Activated CD8-positive, alpha-beta memory T cell treated with anti-CD3 and anti-CD28 coated beads for 24 hours (primary cell): ENCODE measurements at places on chromosomes 16 and 17.

GRCh38 chr17:11882716-11883115 is 114.6 kb downstream of the ZNF18 start:
- no peak for DNase-seq

DNA sequence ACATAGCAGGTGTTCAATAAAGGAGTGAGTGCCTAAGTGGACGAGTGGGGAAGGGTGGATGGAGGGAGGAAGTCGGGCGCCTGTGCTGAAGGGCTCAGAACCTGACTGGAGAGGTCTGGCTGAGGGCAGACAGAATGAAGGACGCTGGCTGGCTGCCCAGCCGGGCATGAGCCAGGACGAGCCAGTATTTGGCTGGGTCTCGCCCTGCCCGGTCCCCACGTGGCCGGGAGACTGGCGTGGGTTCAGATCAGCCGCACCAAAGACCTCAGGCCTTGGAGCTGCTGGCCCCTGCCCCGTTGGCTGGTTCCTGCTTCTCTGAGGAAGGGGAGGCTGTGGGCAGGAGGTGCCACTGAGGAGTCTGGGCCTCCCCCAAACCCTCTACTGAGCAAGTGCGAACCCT is 79.8 kb downstream of the ENGASE start:
- DNase-seq = no peak

- no peak for DNase-seq
These were observed 12.3 kb downstream of the RFFL start for GRCh38 chr17:35051183-35051578.

DNA sequence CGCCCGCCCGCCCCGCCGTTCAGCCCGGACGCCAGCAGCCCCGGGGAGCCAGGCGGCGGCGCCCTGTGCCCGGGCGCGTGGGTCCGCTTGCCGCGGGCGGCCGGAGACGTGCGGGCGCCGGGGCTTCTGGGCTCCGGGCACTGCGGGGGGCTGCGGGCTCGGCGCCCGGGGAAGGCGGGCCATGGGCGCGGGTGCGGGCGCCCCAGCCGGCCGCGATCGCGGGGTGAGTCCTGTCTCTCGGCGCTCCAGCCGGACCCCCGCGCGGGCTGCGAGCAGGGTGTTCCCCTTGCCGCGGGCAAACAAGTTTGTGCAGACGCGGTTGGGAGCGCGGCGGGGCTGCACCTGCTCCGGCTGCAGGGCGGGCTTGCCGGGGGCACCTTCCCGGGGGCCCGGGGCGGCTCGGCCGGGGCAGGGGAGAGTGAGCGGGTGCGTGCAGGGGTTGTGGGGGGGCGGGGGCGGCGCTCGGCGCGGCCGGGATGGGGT is 292 bp downstream of the WSCD1 start:
- no peak for DNase-seq

- no peak for DNase-seq
These were observed 41.1 kb upstream of the DHX8 start for GRCh38 chr17:43442711-43443110.

- peak; percentile 89 for DNase-seq
These were observed at the start of gene SPATA32 for GRCh38 chr17:45261577-45262515. Gene SPATA32, minus strand, starts transcription at chr17:45262094. Its CDS starts 78 bp downstream, at chr17:45262016.

GRCh38 chr16:56625140-56625942 is at the start of gene MT1E:
Gene MT1E, plus strand, starts transcription at chr16:56625781. Its CDS starts 71 bp downstream, at chr16:56625852.
- peak; percentile 84 for DNase-seq

GRCh38 chr17:40443196-40443987 is at the start of gene IGFBP4:
Gene IGFBP4, plus strand, starts transcription at chr17:40443450. Its CDS starts 286 bp downstream, at chr17:40443736.
- DNase-seq = peak; percentile 86

- DNase-seq = peak; percentile 67
These were observed 14.2 kb upstream of the SLC38A10 start for GRCh38 chr17:81309140-81309858.

GRCh38 chr17:49850772-49851386 is 3.0 kb upstream of the TAC4 start:
- peak; percentile 65 for DNase-seq

DNA sequence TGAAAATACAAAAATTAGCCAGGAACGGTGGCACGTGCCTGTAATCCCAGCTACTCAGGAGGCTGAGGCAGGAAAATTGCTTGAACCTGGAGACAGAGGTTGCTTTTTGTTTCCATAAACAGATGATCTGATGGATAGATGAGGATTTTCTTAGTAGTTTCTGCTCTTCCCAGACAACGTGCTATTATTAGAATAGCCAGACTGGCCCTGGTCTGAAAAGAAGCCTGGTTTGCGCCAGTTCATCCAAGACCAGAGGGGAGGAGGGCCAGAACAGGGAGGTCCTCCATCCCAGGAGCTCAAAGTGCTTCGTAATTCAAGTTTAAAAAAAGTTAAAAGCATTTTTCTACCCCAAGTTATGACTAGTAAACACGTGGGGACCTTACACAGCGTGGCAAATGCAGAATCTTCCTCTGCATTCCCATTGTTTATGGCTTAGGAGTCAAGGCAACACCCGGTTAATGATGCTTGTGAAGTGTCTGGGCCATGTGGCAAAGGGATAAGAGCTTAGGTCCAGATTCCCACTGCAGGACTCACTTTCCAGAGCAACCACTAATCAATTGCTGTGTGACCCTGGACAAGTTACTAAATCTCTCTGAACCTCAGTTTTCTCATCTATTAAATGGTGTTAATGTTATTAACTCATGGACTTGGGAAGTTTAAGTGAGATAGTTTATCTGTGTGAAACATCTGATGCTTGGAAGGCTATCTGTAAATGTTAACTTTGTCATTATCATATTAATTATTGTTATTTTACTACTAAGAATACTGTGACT is 205.4 kb downstream of the CCDC182 start:
- DNase-seq = no peak

- DNase-seq = no peak
These were observed 17.7 kb downstream of the ADCY9 start for GRCh38 chr16:4098501-4098900.

DNA sequence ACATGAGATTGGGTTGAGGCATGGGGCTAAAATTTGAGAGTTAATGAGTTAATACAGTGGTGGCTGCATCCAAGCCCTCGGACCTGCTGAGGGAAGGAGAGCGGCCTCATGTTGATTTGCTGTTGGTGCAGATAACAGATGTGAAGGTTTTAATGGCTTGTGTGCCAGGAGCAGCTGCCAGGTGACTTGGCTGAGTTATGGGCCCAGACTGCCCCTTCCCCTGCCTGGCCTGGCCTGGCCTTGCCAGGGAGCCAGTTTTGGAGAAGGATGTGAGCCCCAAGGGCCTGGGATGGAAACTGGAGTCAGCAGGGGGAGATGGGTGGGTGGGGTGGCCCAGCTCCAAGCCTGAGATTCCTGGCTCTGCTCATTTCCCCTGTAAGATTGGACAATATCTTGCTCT is 230.1 kb downstream of the CBLN1 start:
- DNase-seq = no peak

DNA sequence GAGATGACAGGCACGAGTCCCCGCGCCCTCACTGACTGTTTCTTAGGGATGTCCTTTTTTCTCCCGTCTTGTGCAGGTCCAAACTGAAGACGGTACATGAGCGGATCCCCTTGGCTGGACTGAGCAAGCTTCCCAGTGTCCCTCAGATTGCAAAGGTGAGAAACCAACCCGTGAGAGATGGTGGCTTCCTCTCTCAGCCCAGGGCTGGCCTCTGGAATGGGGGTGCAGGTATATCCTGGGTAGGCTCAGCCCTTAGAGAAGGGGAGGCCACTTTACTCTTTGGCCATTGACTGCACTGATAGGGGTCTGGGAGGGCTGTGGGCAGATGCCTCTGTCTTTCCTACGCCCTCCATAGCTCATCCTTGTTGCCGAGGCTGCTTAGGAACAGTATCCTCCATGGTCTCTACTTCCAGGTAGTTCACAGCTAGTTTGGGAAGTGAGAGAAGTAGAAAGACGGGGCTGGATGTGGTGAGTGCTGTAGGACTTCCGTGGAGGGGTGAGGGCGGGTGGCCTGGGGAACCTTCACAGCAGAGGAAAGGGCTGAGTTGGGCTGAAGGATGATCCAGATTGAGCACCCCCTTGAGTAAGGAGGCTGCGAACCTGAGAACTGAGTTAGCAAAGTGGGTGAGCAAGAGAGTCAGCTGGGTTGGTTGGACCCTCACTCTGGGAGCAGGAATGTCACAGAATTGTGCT is 83.0 kb downstream of the OR1D5 start:
- DNase-seq = no peak

DNA sequence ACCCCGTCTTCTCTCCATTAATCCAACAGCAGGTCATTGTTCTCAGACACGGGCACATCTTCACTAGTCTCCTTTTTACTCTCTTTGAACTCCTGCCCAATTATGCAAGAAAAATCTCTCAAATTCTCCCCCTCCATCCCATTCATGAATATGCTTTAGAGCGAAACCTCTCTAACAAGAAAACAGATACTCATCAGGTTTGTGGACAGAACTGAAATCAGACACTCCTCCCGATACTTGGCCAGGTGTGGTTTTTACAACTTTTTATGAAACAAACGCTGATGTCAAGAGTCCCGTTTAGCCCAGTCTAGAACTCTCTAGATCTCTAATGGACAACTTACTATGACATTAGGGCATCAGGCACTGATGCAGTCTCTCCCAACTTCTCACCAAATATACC is 40.9 kb downstream of the PIK3R5 start:
- DNase-seq = no peak

GRCh38 chr17:29235904-29236303 is 10.8 kb upstream of the CRYBA1 start:
- no peak for DNase-seq

- peak; percentile 37 for DNase-seq
These were observed 2.9 kb downstream of the WFIKKN2 start for GRCh38 chr17:50837980-50838954.

DNA sequence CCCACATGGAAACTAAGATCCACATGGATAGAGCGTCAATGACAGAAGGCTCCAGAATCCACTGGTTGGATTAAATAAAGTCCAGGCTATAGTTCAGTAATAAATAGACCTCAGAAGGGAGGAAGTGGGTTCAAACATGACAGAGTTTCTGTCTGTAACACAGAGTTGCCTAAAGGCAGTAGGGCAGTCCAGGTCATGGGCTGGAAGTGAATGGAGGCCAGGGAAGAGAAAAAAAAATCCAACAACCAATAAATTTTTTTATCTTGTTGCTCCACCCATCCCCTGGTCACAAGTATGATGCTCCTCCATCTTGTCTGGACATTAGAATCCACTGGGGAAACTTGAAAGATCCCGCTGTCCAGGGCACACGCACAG is 92.4 kb downstream of the RGS9 start:
- DNase-seq = no peak

DNA sequence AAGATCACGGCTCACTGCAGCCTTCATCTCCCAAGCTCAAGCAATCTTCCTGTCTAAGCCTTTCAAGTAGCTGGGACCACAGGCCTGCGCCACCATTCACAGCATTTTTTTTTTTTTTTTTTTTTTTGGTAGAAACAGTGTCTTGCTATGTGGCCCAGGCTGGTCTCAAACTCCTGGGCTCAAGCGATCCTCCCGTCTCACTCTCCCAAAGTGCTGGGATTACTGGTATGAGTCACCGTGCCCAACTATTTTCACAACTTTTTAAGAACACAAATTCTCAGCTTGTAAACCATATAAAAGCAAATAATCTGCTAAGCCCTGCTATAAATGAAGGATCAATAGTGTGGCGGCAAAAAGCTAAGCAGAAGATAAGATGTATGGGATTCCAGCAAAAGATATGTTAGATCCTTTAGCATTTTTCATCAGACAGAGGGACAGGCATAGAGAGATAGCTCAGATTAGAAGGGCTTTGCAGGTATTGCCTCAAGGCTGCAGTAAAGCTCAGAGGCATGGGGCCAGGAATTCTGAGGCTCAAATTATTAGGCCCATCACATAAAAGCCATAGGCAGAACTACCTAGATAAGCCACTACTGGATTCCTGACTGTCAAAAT is 55.1 kb downstream of the EMP2 start:
- DNase-seq = no peak

GRCh38 chr17:81489012-81489997 is 23.3 kb downstream of the ACTG1 start:
- no peak for DNase-seq

GRCh38 chr17:71757156-71757555 is 363.7 kb upstream of the SOX9 start:
- no peak for DNase-seq

DNA sequence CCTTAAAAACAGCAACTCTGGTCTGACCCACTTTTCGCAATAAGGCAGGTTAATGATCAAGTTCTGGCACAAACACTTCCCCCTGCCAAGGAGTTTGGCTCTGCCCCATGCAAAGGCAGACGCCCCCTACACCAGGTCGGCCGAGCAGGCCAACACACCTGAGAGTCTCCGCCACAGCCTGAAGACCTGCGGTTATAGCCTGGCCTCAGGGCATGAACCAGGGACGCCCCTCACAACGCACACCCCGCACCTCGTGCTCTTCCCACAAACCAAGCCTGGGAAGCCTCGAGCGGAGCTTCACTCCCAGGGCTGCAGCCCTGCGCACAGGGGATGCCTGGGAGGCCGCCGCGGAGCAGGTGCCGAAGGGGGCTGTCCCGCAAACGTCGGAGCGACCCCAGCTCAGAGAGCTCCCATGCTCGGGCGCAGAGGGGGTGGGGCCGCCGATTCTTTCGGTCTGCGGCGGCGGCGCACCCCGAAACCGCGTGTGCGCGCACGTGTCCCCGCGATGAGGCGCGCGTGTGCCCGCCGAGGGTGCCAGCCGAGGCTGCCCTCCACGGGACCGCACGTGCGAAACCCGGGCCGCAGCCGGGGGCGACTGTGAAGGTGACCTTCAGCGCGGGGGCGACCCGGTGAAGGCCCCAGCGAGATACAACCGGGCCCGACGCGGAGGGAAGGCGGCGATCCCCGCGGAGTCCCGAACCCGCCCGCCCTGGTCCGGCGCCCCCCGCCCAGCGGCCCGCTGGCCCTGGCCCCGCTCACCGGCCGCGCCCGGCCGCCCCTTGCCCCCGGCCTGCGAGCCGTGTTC is 559 bp downstream of the CLUH start:
- DNase-seq = peak; percentile 68

DNA sequence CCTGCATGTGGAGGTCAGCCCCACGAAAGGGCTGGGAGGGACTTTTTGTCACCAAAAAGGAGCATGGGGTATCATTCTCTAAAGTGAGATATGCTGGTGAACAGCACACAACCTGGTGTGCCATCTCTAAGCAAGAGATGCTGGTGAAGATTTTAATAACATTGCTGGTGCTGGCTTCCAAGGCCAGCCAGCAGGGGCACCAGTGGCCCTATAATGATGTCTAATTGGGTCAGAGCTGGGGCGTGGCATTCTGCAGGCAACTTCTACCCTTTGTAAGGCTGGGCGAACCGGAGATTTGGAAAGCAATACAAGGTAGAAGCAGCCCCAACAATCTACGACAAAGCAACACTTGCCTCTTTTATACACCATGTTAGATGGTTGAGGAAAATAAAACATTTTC is 16.8 kb downstream of the SDR42E1 start:
- DNase-seq = no peak

- DNase-seq = no peak
These were observed 184.9 kb downstream of the WWOX start for GRCh38 chr16:78284326-78284725.

- DNase-seq = peak; percentile 86
These were observed at the start of gene COG1 for GRCh38 chr17:73192894-73193701. Gene COG1, plus strand, starts transcription at chr17:73193055. Its CDS starts 15 bp downstream, at chr17:73193070.

- DNase-seq = no peak
These were observed 666.0 kb upstream of the CA10 start for GRCh38 chr17:52824542-52824941.

DNA sequence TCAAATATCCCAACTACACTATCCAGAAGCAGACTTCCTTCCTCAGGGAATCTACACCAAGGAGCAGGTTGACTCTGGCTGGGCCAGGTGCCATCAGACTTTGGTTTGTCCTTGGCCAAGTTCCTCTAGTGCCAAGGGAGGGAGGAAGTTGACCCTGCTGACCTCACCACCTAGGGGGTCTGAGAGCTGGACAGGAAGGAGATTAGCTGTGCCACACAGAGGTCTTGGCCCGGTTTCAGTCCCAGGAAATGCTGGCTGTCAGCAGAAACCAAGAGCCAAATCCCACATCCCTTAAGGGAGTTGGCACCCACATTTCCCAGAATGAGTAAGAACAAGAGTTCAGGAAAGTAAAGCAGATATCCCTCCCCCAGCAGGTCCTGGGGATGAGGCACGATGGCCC is 178.2 kb downstream of the SALL1 start:
- no peak for DNase-seq
